ENCODE measurements at places on chromosomes 5 and 9.

DNA sequence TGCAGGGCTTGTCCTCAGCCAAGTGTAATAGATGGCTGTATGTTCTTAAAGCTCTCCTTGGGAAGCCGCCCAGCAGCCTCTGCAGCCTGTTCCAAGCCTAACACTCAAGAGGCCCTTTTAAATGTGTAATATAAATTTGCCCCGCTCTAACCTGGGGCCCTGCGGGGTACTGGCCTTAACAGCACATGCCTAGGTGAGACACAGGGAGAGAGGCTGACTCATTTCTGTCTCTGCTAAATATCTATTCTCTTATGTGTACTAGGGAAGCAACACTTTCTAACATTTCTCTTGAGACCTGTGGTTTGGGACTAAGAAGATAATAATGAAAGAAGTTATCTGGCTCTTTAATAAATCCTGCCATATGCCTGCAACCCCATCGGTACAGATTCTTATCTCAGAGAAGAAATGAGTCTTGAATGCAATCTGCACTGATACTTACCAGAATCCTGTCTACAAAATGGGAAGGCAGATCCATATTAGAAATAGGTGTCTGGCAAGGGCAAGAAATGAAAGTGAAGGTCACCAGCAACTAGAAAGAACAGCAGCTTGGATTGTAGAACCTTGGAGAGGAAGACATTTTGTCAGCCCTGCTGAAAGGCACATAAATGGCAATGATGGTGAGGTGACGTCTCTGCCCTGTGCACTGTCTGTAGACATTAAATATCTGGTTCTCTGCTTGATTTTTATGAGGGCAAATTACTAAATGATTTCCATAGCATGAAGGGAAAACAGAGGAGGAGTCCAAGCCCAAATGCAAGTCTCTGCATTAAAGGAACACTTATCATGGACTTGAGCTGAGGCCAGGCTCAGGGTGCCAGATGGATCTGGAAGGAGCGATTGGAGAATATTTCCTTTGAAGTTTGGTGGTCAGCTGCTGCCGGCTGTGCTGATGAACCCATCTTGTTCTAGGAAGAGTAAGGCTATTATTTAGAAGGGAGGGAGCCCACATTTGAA, 14.5 kb upstream of the TGFBI start:
- DNase-seq = no peak

DNA sequence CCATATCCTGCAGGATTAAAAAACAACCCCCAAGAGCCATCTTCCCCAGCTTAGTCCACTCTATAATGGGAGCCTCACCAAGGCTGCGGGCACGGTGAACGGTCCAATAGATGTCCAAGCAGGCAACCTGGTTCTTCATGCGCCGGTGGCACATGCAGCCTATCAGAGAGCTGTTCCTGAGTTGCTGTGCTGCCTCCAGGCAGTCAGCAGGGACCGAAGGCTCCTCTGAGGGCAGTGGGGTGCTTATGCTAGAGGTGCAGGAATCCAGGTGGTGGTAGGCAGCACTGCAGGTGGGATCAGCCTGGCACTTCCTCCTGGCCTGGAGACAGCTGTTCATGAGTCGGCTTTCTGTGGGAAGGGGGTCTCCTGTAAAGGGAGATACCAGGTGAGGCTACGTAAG, 10.2 kb downstream of the GFRA3 start:
- DNase-seq = no peak

- peak; percentile 56 for DNase-seq
Measured at GRCh38 chr9:129720865-129721545, 31.8 kb downstream of the PTGES start.

GRCh38 chr9:120436446-120436845, 143.5 kb downstream of the CDK5RAP2 start:
- DNase-seq = no peak

GRCh38 chr9:109418827-109419226, 79.3 kb downstream of the PTPN3 start:
- DNase-seq = no peak

DNA sequence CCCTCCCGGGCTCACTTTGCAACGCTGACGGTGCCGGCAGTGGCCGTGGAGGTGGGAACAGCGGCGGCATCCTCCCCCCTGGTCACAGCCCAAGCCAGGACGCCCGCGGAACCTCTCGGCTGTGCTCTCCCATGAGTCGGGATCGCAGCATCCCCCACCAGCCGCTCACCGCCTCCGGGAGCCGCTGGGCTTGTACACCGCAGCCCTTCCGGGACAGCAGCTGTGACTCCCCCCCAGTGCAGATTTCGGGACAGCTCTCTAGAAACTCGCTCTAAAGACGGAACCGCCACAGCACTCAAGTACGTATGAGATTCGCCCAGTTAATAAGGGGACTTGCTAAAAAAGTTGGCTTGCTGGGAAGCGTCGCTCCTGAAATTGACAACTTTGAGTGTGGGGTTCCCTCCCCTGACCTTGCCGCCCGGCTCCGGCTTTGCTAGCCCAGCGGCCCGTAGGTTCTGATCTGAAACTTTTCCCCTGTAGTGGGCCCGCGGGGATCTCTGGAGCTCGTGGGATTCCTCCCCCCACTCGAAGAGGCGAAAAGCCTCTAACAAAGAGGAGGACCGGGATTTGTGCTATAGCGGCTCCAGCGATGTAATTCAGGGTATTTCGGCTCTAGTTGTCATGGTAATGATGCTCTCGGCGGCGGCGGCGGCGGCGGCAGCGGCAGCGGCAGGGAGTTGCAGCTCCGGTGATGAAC, 572 bp downstream of the NR4A3 start:
- peak; percentile 55 for DNase-seq
